ENCODE measurements at places on chromosomes 5 and 9.

DNA sequence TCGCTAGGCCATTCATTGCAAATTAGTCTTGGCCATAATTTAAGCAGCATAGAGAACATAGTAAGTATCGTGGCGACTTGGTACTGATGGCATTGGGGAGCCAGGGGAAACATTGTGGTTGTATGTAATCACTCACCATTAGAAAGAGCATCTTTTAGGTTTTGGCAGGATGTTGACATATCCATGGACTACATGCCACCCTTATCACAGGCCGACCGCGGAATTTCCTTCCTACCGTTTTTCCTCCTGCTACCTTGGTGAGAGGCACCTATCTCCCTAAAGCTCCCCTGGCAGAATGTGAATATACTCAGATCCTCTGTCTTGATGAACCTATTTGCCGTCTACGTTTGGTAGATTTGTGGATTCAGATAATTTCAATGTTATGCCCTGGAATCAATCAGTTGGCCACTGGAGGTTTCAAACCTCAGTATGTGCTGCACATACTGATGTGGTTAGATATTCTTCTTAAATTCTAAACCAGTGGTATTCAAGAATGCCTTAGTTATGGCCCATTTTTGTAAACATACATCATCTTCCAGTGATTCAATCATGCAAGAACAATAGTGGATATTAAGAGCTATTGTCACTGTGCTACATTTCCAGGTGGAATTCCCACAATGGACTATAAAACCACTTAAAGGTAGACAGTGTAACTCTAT, 271.0 kb upstream of the HAPLN1 start:
- DNase-seq: no peak

DNA sequence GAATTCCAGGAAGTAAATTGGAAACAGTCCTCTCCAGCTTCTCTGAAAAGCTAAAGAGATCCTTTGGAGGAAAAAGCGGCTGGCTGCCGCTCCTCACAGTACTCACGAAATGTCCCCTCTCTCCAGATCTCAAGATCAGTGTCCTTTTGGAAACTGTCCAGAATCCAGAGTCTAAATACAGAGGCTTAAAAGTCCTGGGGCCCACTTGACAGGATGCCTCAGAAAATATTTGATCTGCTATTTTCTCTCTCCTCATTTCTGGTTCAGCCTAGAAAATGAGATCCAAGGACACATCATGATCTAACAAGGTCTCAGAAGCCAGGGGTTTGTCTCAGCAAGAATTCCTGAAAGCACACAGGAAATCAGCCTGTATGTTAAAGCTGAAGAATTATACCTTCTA, 7.2 kb downstream of the C1QTNF2 start:
- DNase-seq: no peak

- no peak for DNase-seq
These were observed 42.1 kb downstream of the SEC61B start for GRCh38 chr9:99264070-99264680.

- no peak for DNase-seq
These were observed 935.2 kb upstream of the TYRP1 start for GRCh38 chr9:11758016-11758415.

- DNase-seq: no peak
These were observed 5.0 kb downstream of the PDE6A start for GRCh38 chr5:149939546-149939945.

DNA sequence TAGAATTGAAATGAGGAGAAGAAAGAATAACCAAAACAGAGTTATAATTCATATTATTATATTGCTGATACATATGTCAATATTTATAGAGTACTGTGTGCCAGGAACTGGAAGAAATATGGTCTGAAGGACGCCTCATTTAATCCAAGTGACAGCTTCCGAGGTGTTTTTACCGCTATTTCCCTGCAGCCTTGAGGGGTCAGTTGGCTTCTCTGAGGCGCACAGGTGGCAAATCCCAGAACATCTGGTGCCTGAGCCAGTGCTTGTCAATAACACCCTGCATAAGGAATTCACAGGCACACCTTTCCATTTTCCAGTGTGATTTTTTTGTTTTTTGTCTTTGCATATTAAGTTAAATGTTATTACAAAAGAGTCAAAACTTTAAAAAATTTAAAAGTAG, 43.3 kb upstream of the CTSL start:
- DNase-seq: no peak

DNA sequence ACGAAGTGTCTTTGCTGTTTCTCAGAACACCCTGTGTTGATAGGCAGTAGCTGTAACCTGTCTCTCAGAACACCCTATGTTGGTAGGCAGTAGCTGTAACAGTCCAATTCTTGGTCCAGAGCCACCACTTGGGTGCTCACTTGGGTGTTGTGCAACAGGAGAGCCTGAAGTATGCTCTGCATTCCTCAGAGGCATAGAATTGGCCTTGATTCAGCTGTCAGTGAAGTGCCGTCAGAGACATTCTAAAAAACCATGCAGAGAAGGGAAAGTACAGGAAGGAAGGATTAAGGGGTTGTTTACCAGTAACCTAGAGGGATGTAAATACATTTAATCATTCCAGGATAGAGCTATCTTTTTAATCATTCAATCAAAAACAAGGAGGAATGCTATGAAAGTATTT, 231.2 kb downstream of the ARRDC3 start:
- peak; percentile 77 for DNase-seq

Data from GM04503 (cell line).